Cerebellum (tissue), 4 donors: ENCODE measurements at places on chromosomes 3 and 15. TPM values are rescaled to one million over a fixed set of nuclear protein-coding genes. Genes with fewer than 3 reads are reported as not detected.

GRCh38 chr15:99502661-99503060, 63.1 kb upstream of the MEF2A start:
- no peak for DNase-seq

- DNase-seq = no peak
These were observed 45.6 kb downstream of the PEX5L start for GRCh38 chr3:179991104-179991503.

Gene STRC
- total RNA-seq = 1.4 TPM

- peak; percentile 19 for DNase-seq
These were observed 767 bp downstream of the GLT8D1 start for GRCh38 chr3:52704611-52705437.

- no peak for DNase-seq
These were observed 37.6 kb downstream of the VIPR1 start for GRCh38 chr3:42539871-42540714.

- no peak for DNase-seq
These were observed 148.6 kb downstream of the FGF12 start for GRCh38 chr3:192578729-192579128.

Gene DPPA2
- not detected for total RNA-seq

Gene CNTN4
- total RNA-seq = 57.6 TPM

DNA sequence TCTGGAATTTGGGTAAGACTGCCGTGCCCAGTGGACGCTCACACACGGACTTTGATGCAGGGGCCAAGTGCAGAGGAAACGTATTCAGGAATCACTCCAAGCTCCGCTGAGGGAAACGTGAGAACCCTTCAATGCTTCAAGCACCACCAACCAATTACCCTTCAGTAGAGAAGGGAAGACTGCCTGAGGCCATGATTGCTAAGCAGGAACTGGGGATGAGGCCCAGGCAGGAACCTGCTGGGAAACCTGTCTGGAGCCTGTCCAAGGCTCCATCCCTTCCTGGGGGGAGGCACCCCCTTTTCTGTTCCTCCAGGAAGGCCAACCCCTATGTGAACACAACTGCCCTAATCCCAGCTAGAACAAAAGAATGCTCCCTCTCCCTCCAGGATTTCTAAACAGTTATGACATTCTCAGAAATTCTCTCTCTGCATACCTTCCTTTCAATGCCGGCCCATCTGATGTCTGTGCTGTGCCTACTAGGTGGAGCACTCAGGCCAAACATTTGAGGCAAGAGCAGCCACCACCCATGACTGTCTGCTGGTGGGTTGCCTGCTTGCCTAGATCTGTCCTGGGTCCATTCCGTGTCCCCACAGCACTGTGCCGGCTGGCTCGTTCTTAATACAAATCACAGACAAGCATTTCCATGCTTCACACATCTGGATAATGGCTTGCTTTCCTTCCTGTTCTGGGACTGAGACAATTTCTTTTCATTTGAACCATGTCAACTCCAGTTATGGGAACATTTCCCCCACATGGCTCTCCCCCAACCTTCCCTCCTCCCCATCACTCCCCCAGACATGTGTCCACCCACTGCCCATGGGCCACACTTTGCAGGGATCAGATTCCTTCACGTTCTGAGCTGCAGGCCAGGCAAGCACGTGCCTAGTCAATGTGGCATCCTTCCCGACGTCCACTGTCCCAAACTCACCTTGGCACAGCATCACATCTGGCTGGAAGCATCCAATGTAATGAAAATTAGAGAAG, 149.4 kb downstream of the ADAMTS17 start:
- no peak for DNase-seq

- no peak for DNase-seq
These were observed 12.1 kb downstream of the NR2C2 start for GRCh38 chr3:14959359-14959943.

Gene GPR160
- total RNA-seq = 3.9 TPM

DNA sequence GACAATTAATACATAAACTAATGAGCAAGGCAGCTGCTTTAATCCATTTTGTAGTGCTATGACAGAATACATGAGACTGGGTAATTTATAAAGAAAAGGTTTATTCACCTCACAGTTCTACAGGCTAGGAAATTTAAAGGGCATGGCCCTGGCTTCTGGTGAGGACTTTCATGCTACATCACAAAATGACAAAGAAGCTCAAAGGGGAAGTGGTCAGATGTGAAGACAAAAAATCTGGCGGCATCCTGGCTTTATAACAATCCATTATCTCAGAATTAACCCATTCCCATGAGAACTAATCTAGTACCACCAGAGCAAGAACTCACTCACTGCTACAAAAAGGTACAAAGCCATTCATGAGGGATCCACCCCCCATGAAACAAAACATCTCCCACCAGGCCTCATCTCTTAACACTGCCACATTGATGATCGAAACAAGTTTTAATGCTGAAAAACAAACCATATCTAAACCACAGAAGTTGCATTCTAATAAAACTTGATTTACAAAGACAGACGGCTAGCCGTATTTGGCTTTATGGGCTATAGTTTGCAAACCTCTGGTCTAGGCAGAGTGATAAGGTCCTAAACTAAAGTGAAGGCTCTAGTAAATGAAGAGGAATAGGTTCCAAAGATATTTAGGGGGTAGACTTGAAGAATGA, 44.2 kb downstream of the GSK3B start:
- no peak for DNase-seq

DNA sequence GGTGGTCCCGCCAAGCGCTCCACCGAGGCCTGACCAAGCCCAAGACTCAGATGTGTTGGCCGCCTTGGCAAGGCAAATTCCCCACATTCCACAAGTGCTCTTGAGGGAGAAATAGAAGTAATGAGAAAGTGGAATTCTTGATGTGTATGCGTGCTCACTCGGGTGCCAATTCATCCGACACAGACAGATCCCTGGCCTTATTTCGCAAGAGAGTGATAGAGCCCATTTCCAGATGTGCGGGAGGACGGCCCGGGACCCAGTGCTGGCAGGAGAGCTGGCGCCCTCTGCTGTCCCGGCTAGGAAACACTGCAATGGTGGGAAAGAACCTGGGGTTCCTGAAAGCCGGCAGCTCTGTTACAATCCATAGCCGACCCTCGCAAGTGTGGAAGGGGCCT, 76.0 kb downstream of the HMG20A start:
- no peak for DNase-seq

Gene MRAS
- total RNA-seq = 50.1 TPM

DNA sequence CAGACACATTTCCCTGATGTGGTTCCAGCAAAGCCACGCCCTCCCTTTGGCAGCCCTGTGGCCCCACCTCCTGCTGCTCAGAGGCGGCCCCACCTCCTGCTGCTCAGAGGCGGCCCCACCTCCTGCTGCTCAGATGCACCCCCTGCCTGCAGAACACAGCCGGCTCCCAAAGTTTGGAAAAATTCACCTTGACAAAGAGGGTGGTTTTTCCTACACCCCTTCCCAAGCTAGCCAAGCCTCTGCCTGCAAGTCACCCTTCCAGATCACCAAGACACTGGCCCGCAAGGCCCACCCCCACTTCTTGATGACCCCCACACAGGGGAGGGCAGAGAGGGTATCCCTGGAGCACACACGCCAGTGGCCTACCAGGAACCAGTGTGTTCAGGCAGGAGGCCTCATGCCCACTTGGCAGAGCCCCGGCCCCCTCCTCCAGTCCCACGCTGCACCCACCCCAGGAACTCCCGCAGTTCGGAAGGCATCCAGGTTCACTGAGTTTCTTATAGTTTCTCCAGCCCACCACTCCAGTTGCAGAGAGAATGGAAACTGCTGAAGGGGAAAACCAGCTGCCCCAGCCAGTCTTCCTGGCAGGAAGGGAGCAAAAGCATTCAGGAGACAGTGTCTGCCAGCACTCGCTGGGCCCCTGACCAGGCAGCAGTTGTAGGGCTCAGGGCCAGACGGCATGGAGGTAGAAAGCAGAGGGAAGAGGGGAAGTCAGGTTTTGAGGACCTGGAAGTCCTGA, 2.3 kb upstream of the HAPLN3 start:
- DNase-seq = no peak

GRCh38 chr3:48068886-48069285, 52.7 kb upstream of the MAP4 start:
- DNase-seq = no peak

DNA sequence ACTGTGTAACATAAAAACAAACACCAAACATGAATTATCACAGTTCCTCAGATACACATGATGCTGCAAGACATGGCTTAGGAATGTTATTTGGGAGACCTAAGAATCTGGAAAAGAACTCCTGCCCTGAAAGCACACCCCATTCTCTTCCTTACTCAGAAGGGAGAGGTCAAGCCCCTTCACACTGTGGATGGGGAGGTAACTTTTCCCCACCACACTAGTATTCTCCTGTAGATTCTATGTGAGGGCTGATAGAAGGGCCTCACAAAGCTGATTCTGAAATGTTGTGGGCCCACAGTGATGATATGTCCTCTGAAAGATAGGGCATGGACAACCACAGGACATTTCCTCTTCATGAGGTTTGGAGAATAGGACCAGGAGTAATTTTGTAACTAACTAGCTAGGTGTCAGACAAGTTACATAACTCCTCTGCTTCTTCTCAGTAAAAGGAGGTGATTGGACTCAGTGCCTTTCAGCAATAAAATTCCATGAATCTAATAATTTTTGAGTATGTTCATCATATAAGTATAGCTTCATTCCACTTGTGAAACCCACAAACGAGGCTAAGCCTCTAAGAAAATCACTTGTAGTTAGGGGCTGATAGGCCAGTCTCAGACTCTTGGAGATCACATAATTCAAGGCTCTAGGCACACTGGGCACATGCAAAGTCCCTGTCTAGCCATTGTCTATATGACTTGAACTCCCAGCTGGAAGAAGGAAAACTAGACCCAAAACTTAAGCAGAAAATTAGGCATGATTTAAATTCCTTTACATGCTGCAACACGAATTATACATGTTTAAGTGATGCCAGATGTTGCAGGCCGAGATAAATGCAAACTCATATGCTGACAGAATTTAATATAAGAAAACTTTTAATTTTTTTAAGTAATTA, 7.5 kb downstream of the PTX3 start:
- no peak for DNase-seq

Gene ZKSCAN7
- 27.1 TPM for total RNA-seq

- DNase-seq = no peak
These were observed 47.9 kb downstream of the AGBL1 start for GRCh38 chr15:86127547-86127946.

- no peak for DNase-seq
These were observed 13.4 kb downstream of the FHIT start for GRCh38 chr3:61237858-61238257.

Gene TMEM212
- total RNA-seq = not detected

GRCh38 chr3:185702262-185703225, 116.4 kb downstream of the SENP2 start:
- DNase-seq = no peak

DNA sequence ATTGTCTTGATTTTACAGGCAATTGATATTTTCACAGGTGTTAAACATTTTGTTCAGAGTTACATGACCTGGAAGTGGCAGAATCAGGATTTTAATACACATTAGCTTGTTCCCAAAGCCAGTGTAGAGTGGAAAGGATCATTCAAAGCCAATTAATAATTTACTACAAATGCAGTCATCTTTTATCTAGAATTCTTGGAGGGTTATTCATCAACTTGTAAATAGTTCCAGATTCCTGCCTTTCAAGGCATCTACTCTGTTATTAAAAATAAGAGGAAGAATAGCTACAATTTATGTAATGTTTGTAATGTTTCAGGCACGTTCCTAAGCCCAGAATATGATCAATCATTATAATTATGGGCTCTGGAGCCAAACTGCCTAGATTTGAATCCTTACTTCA, 358.5 kb downstream of the ZNF385D start:
- DNase-seq = no peak

GRCh38 chr3:115074502-115074901, 72.6 kb downstream of the ZBTB20 start:
- DNase-seq = no peak

DNA sequence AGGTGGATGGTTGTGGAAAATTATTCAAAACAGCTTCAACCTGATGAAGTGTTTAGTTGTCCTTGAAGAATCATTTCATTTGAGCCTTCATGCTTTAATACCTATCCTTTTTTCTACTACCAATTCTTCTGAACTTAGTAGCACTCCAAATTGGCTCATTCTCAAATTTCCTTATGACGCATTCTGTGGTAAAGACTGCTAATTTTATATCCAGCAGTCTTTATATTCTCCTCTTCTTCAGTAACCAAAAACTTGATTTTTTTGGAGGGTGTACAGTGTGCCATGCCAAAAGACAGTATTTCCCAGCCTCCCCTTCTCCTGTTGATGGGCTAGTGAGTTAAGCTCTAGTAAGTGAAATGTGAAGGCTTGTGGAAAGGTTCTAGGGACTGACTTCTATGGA, 25.2 kb downstream of the CGNL1 start:
- no peak for DNase-seq

DNA sequence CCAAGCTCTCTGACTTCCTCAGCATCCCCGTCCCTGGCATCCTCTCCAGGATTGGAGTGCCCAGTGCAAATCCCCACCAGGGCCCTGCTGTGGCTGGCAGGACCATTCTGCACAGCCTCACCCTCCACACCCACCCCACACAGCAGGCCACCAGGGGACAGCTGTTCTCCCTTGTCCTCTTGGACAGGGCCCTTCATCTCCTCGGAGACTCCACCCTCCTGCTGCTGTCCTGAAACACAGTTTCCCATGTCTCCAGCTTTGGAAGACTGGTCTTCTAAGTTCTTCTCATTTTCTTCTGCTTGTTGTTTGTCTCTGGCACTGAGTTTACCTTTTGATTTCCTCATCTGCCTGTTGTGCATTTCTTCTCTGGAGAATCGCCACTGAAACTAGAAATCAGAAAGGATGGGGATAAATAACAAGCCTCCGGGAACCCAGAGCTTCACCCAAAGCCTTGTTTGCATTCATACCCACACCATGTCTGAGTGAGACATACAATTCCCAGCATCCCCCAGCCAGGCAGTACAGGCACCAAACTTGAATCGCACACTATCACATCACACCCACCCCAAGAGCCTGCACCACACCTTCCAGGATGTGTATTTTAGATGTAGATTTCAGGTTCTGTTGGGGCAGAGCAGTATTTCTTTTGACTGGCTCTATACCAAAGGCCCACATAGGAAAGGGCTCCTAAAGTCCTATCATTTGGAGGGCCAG, 52.0 kb downstream of the OXNAD1 start:
- DNase-seq = no peak

Gene ALPK3
- total RNA-seq = 2.3 TPM

- DNase-seq = peak; percentile 64
These were observed 14.1 kb downstream of the CTSH start for GRCh38 chr15:78930577-78931388.

GRCh38 chr3:128381609-128382008, 85.1 kb downstream of the DNAJB8 start:
- no peak for DNase-seq

DNA sequence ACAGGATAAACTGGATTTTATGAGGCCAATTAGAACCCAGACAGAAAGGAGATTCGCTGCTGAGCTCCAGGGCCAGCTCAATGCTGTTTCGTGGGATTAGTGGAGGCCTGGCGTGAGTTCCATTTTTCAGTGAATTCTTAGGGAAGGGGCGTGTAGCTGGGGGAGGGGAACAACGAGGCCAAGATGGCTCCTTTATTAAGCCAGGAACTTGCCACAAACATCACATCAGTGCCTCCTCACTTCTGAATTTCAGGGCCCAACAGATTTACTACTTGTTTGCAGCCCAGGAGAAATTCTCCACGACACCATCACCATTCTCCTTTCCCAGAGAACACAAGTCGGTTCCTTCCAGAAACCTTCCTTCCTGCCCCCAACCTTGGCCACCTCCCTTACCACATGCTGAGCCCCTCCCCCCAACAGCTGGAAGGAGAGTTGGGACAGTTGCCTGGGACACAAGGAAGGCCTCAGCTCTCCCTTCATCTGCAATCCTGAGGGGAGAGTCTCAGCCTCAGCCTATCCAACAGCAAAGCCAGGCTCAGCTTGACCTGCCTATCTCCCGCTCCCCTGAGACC, 5.8 kb downstream of the IGDCC4 start:
- DNase-seq = no peak

GRCh38 chr3:179260949-179261765, 10.2 kb upstream of the KCNMB3 start:
- DNase-seq = peak; percentile 62
